ENCODE measurements at places on chromosomes 16 and 17.
A peak's percentile ranks its signal among the peaks of the same experiment; 100 is the strongest.

DNA sequence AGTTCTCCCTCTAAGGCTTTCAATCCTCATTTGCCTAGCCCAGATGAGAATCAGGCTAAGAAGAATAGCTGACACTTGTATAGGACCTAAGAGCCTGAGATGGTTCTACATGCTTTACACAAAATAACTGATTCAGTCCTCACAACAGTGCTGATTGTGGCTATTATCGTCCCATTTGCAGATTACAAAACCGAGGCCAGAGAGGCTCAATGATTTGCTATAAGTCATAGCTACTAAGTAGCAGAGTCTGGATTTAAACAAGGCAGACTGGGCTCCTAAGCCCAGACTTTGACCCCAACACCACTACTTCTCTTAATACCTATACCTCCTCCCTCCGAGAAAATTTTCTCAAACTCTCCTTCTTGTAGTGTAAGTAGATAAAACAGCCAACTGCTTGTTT is 23.1 kb downstream of the ABCC12 start:
- DNase-seq = no peak

DNA sequence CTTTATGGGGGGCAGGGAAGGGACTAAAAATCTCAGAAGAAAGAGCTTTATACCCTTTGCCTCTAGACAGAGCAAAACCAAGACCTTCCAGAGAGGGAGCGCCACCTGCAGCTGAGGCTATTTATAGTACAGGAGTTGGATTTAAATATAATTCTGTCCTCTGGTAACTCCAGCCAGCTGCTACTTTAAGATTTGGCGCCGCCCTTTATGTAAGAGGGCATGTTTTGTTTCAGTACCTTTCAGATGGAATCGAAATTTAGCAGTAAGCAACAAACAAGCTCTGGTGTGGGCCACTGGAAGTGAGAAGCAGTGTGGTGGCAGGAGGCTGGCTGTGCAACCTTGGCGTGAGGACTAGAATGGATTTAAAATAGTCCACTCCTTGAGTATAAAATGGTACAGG is 5.2 kb upstream of the GUCY2D start:
- peak; percentile 33 for DNase-seq

- no peak for DNase-seq
Observed at GRCh38 chr17:10640475-10640874, 16.6 kb downstream of the MYH3 start.

GRCh38 chr16:64238571-64238970 is 883.3 kb downstream of the CDH11 start:
- DNase-seq = no peak

GRCh38 chr16:88382491-88383400 is at the start of gene ZNF469:
Gene ZNF469 (plus strand): TSS chr16:88382959. CDS start chr16:88427471, 44,512 bp downstream.
- no peak for DNase-seq

DNA sequence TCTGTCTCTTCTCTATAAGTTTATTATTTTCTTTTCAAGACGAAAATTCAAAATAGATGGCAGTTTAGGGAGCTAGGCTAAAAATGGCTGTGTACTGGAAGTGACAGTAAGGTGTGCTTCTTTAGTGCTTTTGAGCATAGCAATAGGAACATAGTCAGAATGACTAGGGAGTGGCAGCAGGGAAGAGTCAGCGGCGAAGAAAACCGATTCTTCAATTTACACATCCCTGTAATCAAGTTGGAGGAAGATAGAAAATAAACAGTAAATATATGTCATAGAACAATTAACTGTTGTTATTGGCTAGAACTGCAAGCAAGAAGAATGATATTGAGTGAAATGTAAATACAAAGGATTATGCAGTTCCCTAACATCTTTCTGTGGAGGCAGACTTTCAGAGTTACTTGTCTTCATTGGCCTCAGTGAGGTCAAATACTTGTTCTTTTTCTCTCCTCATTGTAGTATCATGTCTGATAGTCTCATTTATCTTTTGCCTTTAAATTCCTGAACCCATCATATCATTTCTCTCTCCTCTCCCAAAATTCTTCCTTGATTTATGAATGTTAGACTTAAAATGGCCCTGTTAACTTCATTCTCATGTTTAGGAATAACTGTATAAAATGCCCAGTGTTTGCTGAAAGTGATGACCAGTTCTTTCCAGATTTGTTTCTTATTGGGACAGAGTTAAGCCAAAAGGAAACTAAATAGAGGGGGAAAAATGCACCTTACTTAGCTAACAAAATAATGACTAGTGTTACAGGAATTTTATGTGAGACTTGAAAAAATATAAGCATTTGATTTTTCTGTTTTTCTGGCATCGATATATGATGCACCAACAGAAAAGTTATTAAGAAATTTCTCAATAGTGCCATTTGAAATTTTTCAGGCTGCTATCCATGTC is 211.4 kb downstream of the BCAS3 start:
- DNase-seq = no peak

DNA sequence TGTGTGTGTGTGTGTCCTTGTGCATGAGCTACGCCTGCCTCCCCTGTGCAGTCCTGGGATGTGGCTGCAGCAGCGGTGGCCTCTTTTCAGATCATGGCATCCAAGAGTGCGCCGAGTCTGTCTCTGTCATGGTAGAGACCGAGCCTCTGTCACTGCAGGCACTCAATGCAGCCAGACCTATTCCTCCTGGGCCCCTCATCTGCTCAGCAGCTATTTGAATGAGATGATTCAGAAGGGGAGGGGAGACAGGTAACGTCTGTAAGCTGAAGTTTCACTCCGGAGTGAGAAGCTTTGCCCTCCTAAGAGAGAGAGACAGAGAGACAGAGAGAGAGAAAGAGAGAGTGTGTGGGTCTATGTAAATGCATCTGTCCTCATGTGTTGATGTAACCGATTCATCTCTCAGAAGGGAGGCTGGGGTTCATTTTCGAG is 22.5 kb downstream of the STAT5A start:
- DNase-seq = no peak

DNA sequence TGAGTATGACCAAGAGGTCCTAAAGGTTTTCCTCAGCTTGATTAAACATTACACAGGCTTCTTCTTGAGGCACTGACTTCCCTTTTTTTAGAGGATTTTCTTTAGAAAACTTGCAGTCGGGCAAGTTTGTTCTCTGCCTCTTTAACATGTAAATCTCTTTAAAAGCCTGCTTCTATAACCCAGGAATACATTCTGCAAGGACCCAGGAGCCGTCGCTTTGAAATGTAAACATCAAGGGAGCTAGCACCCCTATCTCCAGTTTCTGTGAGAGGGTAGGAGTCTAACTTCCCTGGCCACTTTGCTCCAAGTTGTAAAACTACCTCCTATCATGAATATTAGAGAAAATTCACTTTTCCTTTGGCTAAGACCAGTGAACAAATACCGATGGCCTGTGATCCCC is 201.5 kb upstream of the CPHXL start:
- no peak for DNase-seq

GRCh38 chr16:27226476-27226875 is 23.1 kb downstream of the KDM8 start:
- no peak for DNase-seq

DNA sequence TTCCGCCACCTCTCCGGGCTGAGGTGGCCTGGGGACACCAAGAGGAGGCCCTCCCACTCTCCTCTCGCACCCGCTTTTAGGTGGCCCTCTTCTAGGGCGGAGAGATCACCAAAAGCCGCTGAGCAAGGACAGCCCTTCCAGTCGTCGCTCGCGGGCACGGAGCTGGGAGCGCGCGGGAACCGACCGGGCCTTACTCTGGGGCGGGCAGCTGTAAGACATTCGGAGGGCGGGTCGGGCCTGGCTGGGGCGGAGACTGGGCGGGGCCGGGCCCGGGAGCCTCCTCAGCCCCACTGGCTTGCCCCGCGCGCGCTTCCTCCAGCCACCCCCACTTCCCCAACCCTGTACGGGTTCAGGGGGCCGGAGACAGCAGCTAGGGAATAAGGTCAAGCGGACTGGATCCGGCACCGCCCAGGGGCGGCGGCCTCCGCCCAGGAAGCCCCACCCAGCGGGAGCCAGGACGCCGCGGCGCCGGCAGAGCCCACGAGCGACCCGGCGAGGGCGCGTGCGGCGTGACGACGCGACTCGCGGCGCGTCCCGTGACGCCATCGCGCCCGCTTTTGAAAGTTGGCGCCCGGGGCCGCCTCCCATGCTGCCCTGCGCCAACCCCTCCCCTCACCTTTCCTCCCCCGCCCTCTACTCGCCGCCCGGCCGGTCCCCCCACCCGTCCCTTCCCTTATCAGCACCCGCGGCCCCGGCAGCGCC is 351 bp upstream of the CTCF start:
- DNase-seq = peak; percentile 95

DNA sequence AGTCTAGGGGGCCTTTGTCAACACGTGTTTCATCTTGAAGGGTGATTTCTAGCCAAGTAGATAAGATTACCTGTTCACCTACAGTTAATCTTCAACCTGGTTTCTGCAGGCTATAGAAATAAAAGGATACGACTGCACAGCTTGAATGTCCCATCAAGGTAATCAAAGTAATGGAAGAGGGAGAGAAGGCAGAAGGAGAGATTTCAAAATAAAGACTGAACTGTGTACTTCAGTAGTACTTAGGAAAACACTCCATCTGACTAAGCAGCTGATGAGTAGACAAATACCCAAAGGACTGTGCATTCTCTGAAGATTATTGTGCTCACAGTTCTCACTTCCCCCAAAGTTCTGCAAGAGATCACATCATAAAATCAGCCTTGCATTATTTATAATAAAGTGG is 5.8 kb upstream of the RFFL start:
- no peak for DNase-seq

GRCh38 chr17:40912486-40913210 is 24.8 kb downstream of the KRT23 start:
- no peak for DNase-seq

DNA sequence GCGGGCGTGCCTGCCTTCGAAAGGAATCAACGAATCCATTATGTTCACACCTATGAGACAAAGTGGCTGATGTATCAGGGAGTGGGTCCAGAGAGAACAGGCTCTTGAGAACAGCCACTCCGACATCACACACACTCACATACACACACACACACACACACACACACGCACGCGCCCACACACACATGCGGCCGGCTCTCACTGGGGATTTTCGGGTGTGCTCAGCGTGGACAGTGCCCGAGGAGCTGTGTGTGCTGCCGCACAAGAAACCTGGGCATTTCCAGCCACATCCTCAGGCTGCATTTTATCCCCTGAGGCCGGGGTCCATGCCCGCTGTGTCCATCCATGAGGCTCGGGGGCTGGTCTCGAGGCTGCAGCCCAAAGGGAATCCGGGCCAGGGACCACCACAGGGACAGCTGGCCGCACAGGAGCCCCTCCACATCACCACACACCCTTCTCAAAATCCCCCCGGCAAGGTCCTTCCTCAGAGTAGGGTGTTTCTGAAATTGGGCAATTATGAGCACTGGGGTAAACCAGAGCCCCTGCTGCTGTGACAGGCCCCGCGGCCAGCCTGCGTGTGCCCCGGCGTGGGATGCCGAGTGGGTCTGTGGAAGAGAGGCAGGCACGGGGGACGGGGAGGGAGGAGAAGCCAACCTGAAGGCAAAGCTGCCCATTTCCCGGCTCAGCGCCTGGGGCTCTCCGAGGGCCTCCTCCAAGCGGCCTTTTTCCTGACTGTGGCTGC is 24.8 kb downstream of the MRM3 start:
- no peak for DNase-seq

DNA sequence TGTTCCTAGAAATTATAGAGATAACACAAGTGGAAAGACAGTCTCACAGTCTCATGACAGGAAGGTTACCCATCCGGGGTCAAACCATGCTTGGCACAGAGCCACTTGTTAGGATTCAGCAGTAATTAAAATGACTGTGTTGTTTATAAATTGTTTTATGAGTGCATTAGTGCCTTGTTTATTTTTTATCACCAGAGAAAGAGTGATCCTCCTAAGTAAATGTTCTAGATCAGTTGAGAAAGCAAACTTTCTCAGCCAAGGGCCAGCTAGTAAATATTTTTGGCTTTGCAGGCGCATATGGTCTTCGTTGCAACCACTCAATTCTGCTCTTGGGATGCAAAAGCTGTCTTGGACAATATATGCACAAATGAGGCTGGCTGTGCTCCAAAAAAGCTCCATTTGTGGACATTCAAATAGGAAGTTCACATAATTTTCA is 253.9 kb upstream of the CACNG5 start:
- DNase-seq = no peak

- no peak for DNase-seq
Observed at GRCh38 chr17:12256380-12256995, 235.8 kb downstream of the MAP2K4 start.

DNA sequence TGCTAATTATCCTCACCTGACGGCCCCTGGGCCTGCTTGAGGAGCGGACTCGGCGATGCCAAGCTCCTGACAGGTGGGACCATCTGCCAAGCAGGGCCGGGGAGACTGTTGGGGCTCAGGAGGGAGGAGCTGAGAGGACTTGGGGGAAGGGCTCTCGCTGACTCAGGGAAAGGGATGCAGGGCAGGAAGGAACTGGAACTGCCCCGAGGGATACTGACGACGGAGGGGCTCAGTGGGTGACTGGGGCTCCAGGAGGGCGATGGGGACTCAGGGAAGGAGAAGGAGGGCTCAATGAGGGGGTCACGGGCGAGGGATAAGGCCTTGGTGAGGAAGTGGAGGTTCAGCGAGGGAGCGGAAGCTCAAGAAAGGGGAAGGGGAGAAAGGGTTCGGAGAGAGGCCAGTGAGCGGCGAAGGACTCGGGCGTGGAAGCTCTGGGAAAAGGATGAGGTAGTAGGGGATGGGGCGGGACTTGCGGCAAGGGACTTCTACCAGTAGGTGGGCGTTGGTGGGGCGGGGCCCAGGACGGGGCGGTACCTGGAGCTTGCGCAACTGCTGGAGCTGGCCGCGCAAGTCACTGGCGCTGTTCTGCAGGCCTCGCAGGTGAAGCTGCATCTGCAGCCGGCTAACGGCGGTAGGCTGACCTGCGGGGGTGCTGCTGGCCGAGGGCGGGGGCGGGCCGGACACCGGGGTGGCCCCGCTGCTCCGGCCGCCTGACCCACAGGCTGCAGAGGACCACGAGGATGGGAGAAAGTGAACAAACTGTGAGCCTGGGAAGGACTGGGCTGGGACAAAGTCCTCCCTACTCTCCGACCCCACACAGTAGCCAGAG is 46.5 kb downstream of the SRCIN1 start:
- peak; percentile 95 for DNase-seq

DNA sequence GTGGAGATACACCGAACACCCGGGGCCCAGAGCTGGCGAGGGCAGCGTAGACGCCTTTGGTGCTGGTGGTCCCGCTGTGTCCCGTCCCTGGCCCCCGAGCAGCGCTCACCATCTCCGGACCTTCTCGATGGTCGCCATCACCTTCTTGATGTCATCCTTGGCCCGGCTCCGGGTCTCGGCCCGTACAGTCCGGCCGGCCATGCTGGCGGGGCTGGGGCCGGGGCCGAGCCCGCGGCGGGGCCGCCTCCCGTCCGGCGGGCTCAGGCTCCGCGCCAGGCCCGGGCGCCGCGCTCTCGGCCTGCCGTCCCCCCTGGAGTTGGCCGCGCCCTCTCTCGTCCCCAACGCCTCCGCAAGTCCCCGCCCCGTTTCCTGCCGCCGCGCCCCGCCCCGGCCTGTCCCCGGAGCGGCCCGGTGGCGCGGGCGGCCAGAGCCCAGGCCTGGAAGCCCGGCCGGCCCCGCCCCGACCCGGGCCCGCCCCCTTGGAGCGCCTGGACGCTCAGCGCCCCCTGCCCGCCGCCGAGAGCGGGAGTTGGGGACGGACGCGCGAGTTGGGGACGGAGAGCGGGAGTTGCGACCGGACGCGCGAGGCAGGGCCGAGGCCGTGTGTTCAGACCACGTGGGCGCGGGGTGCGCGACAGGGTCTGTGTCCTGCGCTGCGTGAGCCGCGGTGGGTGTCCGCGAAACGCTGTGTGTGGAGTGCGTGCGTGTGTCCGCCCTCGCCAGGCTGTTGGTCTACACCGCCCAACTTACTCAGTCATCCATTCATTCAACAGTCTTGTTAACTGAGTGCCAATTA is at the start of gene BCL7C:
Gene BCL7C, minus strand, starts transcription at position 334 of the 796 bp plus-strand sequence. Its CDS starts 133 bp downstream, at position 201.
- peak; percentile 84 for DNase-seq
